ENCODE measurements at places on chromosomes 5 and 9.

GRCh38 chr5:1392801-1393565 is 48.1 kb upstream of the CLPTM1L start:
- DNase-seq: no peak

- DNase-seq: no peak
Measured at GRCh38 chr9:71607461-71607881, 160.8 kb downstream of the CEMIP2 start.

DNA sequence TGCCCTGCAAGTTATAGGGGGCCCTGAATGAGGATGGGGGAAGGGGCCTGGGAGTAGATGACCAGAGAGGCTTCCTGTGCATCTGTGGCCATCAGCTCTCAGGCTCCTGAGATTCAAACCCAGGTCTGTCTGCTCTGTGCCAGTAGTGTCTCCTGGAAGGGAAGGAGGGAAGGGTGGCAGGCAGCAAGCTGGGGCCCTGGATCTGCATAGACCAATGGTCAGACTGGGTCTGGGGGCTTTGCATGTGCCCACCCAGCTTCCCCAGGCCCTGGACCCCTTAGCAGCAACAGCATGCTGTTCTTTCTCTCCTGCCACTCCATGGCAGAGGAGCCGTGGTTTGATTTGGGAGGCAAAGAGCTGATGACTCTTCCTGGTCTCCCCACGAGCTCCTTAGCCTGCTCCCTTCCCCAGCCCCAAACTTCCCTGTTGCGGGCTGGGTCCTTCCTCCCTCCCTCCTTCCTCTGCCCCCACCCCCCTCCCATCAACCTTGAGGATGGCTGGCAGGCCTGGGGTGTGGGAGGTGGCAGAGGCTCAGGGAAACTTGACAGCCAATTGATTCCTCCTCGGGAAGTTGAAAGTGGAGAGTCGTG is 31.6 kb downstream of the DAB2IP start:
- no peak for DNase-seq

DNA sequence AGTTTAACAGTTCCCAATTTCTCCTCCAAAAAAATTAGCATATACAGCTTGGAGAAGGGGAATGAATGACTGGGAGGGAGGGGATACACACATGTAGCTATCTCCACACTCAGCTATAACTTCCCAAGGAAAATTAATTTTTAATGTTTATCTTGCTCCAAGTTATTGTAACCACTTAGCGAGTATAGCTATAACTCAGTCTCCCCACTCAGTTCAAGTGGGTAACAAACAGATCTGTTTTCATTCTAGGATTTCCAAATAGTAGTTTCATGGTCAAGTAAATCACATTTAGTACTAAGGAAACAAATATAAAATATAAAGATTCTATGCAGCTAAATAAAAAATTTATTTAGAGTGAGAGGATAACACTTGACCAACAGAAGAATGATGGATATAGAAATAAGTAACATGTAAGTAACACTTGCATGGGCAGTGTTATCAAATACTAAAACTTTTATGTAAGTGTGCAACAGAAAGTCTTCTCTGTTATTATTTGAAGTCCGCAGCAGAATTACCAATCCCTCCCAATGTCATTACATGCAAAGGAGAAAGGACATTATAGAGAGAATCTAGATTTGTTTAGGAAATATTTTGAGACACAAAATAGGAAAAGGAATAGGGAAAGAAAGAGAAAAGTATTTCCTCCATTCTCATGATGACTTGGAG is 10.2 kb upstream of the NFIB start:
- no peak for DNase-seq

DNA sequence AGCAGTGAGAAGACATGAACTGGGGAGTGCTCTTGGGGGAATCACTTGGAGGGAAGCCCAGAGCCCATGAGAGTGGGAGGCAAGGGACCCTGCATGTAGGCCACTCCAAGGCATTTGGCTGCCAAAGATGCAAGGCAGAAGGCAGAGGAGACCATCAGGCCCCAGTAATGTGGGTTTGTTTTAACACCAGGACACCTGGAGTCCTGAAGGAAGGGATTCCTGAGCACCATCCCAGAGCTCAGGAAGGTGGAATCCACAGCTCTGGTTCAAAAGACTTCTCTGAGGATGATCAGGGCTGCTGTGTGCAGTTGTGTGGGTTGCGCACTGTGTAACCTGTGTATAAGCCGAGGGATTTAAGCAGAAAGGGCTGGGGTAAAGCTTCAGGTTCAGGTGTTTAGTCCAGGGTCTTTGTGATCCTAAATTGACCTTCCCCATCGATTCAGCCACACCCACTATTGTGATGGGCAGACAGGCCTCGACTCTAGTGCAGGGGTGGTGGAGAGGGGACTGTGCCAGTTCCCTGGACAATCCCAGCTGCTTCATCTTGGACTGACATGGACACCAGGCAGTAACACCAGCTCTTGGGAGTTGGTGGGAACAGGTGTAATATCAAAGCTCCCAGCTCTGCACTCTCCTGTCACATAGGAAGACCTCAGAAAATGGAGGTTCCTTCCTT is 11.0 kb downstream of the B4GALT7 start:
- DNase-seq: no peak

GRCh38 chr5:77847814-77848290 is 71.7 kb upstream of the TBCA start:
- no peak for DNase-seq

DNA sequence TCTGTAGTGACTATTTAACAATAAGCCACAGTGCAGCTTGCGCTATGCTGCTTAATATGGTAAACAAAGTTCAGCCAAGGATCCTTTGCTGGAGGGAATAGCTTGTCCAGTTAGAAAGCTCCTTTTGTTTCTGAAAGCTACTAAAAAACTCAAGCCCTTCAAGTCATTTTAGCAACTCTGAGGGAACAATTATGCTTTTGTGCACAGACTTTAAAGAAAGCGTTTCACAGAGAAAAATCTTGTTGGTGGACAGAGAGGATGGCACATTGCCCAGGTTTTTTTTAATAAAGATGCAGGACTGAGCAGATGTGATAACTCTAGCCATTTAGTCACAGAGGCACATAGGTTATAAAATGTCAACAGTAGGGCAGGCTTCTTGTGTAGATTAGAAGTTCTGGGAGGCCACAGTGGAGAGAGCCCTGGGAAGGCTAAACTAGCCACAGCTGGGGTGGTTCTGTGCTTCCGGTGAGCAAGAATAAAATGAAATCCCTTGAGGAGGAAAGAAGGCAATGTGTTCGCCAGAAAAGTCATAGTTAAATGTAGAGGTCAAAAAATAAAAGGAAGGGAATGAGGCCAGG is 63.4 kb downstream of the ALDH7A1 start:
- DNase-seq: no peak
